Posterior vena cava (tissue), 2 donors: ENCODE measurements at places on chromosomes 16 and 17. TPM values are rescaled to one million over a fixed set of nuclear protein-coding genes. Genes with fewer than 3 reads are reported as not detected.
A peak's percentile ranks its signal among the peaks of the same experiment; 100 is the strongest.

The G6PC1 gene
- not detected for total RNA-seq

- DNase-seq, result no peak
Measured at GRCh38 chr17:49082231-49082630, 50.3 kb upstream of the B4GALNT2 start.

DNA sequence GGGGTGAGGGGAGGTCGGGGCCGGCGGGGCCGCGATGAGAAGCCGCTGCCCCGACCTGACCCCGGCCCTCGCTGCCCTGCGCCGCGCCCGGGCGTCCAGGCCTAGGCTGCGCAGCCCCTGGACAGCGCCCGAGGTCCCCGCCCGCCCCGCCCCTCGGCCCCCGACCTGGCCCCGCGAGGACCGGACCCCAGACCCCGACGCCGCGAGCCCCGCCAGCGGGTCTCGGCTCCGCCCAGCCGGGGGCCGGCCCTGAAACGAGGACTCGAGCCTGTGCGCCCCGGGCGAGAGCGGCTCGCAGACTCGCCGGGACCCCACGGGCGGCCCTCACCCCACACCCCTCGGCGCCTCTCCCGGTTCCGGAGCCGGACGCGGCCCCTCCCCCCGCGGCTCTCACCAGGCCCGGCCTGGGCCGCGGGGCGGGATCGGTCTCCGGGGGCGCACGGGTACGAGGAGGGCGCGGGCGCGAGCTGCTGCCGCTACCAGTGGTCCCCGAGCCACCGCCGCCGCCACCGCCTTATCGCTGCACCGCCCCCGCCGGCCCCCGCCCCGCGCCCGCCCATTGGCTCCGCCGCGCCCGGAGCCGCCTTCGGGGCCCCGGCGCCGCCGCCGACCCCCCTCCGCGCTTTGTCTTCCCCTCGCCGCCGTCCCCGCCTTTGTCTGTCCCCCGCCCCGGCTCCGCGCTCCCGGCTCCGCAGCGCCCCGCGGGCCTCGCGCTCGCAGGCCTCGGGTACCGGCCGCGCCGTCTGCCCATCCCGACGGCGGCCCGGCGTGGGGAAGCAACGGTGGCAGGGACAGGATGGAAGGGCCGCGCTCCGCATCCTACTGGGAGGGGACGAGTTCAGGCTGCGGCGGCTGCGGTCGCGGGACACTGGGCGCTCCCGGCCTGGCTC lies at the start of gene LIMD2:
Gene LIMD2 (minus strand): TSS at position 488 of the 890 bp plus-strand sequence. CDS start 827 bp downstream, outside the sequence.
- DNase-seq, result peak; percentile 87

DNA sequence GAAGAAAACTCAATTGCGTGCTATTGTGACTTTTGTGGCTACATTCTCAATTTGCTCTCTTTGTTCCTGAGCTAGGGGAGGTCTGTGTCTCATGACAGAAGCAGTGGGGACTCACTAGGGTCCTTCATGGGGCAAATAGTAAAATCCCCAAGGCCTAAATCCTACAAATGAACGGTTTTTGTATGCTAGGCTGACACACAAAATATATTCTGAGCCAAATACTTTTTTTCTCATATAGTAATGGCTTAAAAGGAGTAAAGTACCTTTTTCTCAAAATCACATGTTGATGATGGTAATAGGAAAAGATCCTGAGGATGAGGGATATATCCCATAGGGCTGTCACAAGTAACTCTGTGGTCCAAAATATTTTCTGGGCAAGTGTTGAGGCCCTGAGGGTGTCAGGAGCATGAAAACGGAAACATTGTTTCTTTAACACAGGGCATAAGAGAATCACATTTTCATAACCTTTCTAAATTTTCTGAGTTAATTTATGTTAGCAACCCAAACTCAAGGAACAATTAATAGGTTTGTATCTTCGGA lies 77.5 kb upstream of the CNTNAP4 start:
- DNase-seq, result no peak

The CCL5 gene
- 3.2 TPM for total RNA-seq

DNA sequence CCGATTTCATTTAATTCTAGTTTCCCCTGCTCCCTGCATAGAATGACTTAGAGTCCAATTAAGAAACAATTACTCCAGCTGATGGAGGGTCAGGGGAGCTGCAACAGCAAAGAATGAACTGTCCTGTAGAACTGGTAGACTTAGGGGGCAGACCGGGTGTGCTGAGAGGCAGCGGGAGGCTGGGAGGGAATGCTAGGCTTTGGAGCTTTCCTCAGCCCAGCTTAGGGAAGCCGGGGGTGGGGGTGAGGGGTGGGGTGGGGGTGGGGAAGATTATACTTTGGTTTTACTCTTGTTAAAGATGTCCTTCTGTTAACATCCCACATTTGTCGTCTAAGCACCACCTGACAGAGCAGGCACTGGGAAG lies 458.6 kb upstream of the ASIC2 start:
- no peak for DNase-seq

GRCh38 chr17:7572338-7572587 lies 7.2 kb upstream of the CD68 start:
- DNase-seq, result no peak

The ARHGAP44 gene
- 4.2 TPM for total RNA-seq

The ABCC11 gene
- total RNA-seq, result not detected

The NEK8 gene
- 2.3 TPM for total RNA-seq

- DNase-seq, result no peak
Measured at GRCh38 chr17:50458701-50459676, 9.7 kb downstream of the CHAD start.

The WIPI1 gene
- 54.1 TPM for total RNA-seq

The LLGL2 gene
- total RNA-seq, result 6.4 TPM
